ENCODE measurements at places on chromosomes 4 and X.

DNA sequence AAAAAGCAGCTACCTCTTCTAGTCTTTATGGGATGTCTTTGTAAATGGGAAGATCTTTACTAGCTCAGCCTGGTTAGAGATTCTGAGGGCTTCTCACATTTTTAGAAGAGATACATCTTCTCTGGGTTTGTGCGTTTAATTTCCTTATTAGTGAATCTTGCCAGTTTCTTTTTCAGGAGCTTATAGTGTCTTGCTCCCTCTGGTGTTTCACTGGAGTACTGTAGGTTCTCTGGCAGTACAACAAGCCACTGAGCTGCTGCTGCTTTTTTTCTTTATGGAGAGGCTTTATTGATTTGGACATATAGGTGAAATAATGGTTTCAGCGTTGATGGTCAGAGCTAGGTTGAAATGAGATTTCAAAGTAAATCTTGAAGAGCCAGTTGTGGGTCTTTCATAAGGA, 82.9 kb downstream of the LAS1L start:
- no peak for DNase-seq

DNA sequence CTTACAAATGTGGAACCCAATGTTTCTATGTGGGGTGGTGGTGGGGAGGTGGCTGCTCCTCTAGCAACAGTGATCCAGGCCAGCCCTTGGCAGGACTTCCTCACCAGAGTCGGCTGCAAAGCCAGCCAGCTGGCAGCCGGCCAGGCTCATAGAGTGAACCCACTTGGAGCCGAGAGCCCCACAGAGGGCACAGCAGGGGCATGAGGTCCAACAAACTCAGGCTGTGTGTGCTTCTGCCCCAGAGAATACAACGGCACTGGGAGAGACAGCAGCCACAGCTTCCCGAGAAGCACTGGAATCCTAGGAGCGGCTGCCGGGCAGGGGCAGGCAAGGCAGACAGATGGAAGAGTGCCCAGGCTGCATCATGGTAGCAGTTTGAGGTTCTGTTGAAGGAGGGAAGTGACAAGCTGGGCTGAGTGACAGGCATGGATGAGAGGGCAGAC, 23.5 kb upstream of the SOWAHD start:
- DNase-seq, result no peak

GRCh38 chr4:20678400-20678799, 21.9 kb upstream of the PACRGL start:
- no peak for DNase-seq

DNA sequence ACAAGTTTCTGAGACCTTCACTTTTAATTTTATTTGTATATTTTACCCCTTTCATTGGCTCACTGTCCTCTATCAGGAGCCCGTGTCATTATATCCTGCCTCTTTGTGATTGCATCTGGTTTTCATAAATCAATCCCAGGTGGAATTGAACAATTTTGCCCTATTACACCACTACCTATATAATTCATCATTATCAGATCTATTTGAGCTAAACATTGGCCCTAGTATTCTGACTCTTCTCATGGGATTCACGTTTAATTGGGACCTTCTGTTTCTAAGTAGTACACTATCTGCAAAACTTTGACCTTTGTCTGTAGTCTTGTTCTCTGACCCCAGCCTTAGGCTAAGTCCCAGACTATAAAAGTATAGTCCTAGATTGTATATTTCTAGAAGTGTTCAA, 114.1 kb downstream of the FAT4 start:
- DNase-seq, result no peak

DNA sequence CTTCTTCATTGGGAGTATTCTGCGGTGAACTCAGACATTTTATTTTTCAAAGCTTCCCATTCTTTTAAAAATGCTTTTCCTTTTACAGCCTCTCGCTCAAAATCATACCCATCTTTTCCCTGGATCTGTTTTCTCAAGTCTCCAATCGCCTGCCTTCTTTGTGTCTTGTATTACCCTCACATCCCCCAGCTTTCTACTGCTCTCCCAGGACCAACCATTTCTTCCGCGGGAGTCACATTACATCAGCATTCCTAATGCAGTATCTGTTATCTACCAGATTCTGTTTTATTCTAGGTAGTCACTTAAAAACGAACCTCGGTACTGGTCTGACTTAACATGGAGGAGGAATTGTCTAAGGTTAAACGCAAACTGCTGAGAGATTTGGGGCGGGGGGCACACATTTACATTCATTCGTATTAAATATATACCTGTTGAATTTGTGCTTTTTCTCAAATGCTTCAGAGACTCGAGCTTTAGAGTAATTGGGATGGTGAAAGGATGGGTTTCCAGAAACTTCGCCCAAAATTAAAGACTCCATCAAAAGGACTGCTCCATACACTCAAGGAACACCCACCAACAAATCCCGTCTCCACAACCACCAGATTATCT, 493 bp upstream of the UCHL1 start:
- DNase-seq, result no peak

DNA sequence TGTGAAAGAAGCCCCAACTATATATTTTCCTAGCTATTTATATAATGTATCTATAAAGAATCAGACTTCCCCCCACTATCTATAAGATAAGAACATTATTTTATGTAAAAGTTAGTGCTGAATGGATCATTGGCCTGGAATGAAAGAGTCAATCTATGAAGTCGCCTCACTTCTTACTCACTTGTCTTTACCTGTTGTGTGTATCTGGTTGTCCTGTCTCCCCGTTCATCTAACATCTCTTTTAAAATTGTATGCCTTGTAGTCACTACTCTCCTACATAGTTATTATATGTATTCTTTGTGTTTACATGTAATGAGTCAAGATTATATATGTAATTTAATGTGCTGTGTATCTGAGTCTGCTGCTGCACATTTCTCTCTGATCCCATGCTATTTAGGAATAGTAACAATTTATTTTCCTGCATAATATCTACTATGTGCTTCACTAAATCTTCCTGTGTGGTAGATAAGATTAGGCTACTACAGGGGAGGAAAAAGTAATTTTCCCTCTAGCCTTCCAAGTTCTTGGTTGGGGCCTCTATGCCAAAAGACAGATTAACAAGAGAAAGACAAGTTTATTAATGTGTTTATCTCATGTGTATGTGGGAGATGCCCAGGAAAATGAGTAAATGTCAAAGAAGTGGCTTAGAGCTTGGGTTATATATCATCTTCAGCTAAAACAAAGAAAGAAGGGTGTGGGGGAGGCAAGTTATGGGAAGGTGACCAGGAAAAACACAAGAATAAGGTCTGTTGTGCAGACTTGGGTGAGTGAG, 77.6 kb upstream of the FRMPD4 start:
- no peak for DNase-seq

DNA sequence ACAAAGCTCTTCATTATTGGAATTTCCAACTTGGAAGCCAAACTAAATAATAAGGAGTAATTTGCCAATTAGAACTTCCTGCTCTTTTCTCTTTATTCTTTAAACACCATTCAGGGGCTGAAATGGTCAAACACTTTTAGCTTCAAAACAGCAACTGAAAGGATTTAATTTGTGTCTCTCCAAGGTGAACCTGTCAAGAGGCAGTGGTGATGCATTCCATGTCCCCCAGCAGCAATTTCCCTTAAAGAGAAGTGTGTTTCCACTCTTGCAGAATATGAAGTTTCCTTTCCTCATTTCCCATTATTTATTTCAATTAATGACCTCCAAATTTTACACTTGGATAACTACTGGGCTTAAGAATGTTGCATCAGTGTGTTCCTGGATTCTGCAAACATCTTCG, 156.0 kb downstream of the COL25A1 start:
- no peak for DNase-seq

DNA sequence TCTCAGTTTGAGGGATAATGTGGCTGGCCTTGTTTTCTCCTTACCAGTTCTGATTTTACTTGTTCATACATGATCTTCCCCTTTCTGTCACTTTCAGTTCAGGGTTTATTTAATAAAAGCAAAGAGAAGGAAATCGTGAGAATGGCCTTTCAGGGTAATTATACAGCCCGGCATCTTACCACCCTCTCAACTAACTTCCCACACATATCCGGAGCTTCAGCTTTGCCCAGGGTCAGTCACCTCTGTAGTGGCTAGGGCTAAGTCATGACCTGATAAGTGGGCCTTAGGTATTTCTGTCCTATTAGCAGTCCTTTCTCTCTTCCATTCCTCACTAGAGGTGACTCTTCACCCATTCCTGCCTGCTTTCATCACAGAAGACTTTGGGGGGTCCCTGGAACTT, 15.8 kb downstream of the TRPC5 start:
- DNase-seq, result no peak

DNA sequence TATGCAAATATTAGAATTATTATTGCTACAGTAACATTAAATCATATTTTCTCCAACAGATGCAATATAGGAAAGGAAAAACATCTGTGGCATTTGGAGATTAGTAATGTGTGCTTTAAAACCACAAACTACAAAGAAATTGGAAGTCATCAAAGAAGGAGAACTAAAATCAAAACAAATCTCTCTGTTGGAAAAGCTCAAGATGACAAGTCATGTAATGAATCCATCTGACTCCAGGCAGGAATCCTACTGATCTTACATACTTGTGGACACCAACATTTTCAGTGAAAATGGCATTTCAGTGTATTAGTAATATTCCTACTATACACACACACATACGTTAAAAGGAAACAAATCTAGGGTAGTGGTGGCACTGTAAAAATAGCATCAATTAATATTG, 98.2 kb downstream of the SLC39A8 start:
- no peak for DNase-seq
